ENCODE measurements at places on chromosomes 16 and 17.
A peak's percentile ranks its signal among the peaks of the same experiment; 100 is the strongest.

DNA sequence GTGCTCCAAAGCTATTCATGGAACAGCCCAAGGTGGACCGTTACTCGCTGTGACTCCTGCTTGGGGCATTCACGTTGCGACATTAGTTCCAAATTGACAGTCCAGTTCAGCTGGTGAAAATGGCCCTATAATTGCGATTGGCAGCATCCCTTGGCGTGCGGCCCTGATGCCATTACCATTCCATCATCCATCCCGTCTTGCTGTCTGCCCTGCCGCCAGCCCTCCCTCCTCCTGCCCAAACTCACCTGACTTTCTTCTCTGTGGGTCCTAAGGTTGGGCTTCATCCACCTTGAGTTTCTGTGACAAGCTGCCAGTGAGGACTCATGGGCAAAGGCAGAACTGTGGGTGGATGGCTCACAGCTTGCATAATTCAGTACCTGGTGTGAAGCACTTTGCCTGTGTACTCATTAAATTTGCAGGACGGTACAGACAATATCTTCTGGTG is 104.6 kb downstream of the RPTOR start:
- no peak for DNase-seq

DNA sequence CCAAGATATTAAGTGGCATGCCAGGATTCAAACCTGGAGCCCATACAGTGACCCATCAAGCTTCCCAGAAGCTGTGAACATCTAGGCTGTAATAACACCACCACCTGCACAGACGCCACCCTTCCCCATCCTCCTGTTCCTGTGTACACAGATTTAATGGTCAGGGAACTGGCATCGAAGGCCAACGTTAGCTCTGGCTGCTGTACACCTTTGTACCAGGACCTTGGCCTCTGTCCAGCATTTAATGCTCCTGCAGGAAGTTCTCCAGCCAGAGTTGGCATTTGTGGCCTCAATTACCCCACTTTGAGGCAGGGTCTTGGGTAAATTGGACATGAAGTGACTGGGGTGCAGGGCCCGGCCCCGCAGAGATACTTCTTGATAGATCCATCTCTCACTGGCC is 49.3 kb downstream of the SCNN1B start:
- DNase-seq: peak; percentile 96

- no peak for DNase-seq
Measured at GRCh38 chr17:73582359-73582758, 61.9 kb downstream of the SDK2 start.

DNA sequence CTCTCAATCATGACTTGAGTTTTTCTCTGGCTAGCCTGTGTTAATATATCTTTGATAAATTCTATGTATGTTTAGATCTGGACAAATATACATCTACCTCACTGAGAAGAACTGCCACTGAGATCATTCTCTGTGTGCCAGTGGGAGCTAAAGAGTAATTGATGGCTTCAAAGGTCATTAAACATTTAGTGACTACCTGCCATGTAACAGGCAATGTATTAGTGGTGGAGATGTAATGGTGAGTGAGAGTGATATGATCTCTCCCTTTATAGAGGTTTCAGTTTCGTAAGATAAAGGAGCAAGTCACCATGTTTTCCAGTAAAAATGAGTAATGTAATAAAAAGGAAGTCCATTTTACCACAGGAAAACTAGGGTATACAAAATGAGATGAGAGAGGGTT is 235.8 kb upstream of the CDH8 start:
- DNase-seq: no peak

DNA sequence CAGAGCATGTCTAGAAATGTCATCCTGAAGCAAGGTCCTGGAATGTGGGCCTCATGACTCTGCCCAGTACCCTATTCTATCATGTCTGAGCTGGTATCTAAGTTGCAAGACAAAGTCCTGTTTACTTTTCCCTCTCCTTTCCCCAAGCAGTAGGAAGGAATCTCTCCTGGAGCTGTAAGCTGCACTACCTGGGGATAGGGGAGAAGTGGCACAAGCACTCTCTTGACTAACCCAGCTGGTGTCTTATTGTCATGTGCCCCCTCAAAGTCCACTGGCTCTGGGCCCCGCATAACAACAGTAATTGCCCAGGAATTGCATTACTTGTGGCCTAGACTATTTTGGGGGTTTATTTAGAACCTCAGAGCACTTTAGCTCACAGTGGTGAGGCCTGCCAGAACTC is 1366.3 kb upstream of the GOT2 start:
- no peak for DNase-seq

DNA sequence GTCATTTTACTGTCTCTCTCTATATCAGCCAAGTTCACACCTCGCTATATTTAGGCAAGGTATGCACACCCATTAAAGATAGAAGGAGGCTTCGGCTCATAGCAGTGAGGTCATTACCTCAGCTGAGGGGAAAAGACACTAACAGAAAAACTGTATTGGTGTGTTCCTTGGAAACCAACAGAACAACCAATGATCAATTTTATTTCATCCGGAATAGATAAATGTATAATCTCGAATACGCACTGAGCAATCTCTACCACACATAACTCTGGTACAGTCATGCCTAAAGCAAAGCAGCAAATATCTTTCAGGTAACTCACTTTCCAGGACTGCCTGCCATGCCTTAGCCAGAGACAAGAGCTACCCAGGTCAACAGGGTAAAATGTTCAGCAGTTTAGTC is 109.9 kb upstream of the CORO6 start:
- no peak for DNase-seq

DNA sequence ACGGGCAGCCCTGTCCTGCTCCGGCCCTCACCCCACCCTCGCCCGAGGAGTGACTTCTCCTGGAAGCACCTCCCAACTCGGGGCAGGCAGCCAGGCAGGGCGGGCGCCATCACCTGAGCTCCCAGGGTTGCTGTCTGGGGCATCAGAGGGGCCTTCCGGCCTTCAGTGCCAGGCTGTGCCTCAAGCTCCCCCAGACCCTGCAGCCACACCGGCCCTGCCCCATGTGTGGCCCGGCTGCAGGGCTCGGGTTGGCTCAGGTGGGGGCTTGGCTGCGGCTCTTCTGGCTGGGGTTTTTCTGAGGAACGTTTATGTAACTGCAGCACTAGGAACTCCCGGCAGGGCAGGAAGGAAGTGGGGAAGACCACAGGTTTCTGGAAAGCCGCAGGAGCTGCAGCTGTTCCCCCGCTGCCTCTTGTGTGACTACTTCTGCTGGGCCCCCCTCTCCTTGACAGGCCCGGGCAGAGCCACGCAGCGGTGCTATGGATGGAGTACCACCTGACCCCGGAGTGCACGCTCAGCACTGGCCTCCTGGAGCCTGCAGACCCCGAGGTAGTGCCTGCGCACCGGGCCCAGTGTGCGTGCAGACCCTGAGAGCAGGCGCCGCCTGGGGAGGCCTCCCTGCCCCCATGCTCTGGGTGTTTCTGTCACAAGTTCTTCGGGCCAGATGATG is 45.6 kb downstream of the PRMT7 start:
- no peak for DNase-seq

DNA sequence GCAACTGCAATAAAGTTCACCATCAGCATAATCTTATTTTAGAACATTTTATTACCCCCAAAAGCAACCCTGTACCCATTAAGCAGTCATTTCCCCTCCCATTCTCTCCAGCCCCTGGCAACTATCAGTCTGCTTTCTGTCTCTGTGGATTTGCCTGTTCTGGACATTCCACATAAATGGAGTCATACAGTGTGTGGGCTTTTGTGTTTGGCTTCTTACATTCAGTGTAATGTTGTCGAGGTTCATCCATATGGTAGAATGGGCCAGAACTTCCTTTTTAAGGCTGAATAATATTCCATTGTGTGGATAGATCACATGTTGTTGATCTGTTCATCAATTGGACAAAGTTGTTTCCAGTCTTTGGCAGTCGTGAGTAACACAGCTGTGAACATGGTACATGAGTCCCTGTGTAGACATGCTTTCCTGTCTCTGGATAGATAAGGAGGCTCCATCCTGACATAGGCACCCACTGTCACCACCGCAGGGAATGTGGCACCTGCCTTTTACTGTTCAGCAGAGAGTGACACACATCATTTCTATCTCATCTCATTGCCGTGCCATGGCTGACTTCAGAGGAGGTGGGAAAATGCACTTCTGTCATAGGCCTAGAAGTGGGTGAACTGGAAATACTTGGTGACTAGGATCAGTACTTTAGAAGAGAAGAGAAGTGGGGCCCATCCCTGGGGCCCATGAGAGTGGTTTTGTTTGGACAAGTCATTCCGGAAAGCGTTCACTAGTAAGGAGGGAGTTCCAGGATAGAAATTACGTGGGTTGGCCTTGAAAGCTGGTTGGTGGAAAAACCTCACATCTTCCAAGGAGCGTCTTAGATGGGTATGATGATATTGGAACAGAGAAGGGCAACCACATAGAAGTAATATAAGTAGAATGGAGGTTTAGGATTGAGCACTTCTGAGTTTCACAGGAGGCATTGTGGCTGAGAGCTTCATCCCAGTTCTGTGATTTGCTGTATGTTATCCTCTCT is 25.8 kb downstream of the EPN2 start:
- no peak for DNase-seq

GRCh38 chr17:43823350-43824084 is 9.4 kb downstream of the MPP3 start:
- peak; percentile 90 for DNase-seq

- DNase-seq: peak; percentile 75
Measured at GRCh38 chr17:8220783-8221662, 10.6 kb upstream of the AURKB start.

DNA sequence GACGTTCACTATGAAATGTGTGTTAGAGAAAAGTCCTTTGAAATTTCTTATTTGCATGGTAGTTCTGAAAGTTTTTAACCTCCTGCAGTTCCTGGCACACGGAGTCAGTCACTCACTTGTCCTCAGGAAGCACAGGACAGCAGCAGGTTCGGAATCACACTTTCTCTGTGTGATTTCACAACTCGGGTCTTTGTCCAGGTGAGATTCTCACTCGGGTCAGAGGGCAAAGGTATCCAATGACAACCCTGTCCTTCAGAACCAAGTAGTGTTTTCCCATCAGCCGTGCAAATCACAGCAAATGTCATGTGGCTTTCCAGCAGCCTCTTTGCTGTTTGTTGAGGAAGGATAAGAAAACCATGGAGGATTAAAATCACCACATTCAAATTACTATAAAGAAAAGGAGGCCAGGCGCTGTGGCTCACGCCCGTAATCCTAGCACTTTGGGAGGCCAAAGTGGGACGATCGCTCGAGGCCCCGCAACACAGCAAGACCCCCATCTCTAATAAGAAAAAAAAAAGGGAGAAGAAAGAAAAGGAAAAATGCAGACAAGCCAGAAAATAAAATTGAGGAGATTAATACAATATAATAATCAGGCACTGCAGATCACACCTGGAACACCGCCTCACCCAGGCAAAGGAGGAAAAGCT is 22.0 kb downstream of the ADCY9 start:
- no peak for DNase-seq

DNA sequence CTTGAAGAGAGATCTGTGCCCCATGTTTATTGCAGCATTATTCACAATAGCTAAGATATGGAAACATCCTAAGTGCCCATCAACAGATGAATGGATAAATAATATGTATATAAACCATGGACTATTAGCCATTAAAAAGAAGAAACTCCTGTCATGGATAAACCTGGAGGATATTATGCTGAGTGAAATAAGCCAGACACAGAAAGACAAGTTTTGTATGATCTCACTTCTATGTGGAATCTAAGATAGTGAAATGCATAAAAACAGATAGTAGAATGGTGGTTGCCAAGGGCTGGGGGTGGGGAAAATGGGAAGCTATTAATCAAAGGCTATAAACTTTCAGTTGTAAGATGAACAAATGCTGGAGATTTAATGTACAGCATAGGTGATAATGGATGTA is 19.9 kb upstream of the HEATR6 start:
- DNase-seq: no peak

GRCh38 chr17:44386182-44386525 is 3.3 kb downstream of the ITGA2B start:
- DNase-seq: no peak

DNA sequence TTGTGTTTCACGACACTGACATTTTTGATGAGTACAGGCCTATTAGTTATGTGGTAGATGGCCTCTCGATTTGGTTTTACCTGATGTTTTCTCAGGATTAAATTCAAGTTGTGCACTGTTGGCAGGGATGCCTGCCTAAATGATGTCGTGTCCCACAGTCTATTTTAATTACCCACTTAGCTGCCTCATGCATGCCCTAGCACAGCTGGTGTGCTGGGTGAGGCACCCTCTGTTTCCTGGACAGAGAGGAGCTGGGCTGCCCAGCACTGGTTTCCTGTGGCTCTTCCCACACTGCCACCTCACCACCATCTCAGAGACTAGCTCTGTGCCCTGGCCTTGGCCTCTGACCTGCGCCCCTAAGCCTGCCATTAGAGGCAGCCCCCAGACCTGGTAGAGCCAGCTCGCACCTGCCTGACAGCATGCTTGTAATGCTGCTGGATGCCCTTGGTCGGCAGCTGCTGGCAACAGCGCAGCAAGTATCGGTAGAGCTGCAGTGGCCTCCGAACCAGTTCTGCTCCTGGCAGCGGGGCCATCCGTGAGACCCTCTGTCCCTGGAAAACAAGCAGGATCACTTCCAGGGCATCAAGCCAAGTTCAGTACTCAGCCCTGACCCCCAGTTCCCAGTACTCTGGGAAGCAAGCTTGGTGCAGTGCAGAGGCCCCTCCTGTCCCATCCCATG is 10.9 kb downstream of the LYRM9 start:
- no peak for DNase-seq

- DNase-seq: no peak
Measured at GRCh38 chr17:78046923-78047322, 81.6 kb downstream of the TMC6 start.

GRCh38 chr17:37088459-37088858 is 139.7 kb downstream of the AATF start:
- peak; percentile 55 for DNase-seq

DNA sequence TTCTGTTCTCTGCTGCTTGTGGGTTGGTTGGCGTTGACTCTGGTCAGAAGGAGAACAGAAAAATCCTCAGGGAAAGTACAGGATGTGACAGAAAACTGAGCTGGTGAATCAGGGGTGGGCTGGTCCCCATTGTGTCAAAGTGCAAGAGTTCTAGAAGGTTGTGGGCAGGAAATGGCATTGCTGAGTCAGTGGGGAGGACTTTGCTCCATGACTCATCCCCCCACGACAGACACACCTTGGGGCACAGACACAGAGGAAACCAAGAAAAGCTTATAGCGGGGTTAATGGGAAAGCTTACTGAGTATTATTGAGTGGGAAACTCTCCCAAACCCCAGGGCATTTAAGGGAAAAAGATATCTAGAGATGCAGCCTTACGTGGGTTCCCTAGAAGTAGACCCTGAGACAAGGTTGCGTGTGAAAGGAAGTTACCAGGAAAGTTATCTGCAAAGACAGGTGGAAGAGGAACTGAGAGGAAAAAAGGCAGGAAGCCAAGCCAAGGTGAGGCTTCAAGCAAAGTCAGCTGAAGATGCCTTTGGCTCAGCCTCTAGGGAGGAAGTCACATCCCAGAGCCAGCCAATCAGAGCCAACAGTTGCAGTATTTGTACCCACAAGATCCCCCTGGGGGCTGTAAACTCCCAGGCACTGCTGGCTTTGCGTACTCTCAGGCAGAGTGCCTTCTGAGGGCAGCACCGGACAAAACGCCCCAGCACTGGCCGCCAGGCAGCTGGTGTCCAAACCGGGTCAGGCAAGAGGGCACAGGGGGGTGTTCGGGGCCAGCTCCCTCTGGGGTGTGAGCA is 86.4 kb downstream of the FOXL1 start:
- no peak for DNase-seq
